ENCODE measurements at places on chromosomes 1 and 21.
A peak's percentile ranks its signal among the peaks of the same experiment; 100 is the strongest.

DNA sequence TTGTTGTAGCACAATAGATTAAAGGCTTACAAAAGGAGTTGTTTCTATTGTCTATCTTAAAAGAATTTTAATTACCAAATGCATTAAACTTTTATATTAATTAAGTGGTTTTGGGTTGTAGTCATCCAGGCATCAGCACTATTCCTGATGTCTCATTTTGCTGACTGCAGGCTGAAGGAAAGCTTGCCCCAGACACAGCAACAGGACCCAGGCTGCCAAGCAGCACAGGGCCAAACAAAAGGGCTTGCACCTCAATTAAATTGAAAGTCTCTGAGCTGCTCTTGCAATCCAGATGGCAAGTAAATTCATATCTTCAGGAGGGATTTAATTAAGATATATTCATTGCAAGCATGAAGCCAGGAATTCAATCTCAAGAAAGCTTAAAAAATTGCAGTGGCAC is 80.7 kb upstream of the CHODL start:
- DNase-seq, result no peak

DNA sequence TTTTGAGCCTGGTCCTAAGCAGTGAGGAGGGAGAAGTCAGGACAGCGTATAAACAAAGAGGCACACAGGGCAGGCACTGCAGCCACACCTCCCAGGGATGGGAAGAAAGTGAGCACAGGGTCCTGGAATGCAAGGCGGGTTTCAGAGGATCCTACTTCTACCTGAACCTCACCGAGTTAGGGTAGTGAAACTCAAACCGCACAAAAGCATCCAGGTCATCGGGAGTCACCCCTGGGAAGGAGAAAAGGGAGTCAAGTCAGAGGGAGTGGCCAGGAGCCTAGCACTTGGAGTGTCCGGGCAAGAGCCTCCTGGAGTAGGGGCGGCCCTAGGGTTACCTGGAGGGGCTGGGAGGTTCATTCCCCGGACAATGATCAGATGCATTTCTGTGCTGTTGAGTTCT is 10.6 kb downstream of the CC2D1B start:
- DNase-seq, result no peak

- DNase-seq, result no peak
Measured at GRCh38 chr1:240912821-240913220, 300.9 kb upstream of the GREM2 start.

DNA sequence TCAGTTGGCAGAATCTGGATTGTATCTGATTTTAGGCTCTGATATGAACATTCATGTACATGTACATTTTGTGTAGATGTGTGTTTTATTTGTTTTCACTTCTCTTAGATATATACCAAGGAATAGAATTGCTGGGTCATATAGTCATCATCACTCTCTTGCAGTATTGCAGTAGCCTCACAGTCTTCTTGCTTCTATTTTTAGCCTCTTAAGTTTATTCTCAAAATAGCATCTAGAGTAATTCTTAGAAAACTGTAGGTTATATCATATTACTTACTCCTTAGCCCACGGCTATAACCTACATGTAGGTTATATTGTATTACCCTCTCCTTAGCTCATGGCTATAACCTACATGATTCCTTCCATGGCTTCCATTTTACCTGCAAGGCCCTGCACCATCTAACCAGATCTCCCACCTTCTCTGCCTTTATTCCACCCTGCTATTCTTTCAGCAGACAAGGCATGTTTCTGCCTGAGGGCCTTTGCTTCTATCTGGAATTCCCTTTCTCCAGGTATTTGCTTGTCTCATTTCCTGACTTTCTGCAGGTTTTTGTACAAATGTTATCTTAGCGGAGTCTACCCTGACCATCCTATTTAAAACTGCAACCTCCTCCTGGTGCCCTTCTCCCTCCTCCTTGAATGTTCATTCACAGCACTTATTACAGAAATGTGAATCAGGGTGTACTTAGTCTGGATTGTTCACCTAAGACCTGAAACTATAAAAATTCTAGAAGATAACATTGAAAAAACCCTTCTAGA is 109.0 kb upstream of the ETV3 start:
- no peak for DNase-seq

DNA sequence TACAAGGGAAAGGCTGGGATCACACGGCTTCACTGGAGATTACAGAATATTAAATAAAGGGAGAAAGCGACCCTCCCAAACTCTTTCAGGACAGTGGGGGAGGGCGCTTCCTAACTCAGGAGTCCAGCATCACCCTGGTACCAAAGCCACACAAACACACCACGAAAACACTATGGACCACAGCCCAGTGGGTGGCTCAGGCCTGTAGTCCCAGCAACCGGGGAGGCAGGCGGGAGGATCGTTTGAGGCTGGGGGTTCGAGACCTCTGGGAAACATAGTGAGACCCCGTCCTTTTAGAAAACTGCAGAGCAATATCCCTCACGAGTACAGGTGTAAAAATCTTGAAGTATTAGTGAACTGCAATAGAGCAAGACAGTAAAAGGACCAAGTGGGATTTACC is 16.0 kb downstream of the TRIM11 start:
- DNase-seq, result peak; percentile 34

- no peak for DNase-seq
Measured at GRCh38 chr21:42317341-42317741, 2.1 kb upstream of the TFF3 start.

- DNase-seq, result no peak
Measured at GRCh38 chr1:200228081-200228480, 181.8 kb downstream of the ZNF281 start.

DNA sequence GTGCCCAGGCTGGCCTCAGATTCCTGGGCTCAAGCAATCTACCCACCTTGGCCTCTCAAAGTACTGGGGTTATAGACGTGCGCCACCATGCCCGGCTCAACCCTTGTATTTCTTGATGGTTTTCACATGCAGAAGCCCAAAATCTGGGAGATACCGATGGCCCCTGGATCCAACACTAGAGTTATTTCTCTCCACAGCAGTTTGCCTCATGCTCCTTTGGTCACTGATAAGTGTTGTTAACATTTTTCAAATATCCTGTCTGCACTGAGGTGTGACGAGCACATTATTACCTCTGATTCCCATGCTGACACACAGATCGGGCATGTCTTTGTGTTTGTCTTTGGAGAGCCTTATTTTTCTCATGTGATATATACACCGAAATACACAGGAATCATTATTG is 107.0 kb downstream of the KIF26B start:
- no peak for DNase-seq

GRCh38 chr1:53450225-53450624 is 9.0 kb upstream of the DMRTB1 start:
- DNase-seq, result no peak

- DNase-seq, result no peak
Measured at GRCh38 chr1:102107441-102107840, 110.7 kb upstream of the OLFM3 start.

DNA sequence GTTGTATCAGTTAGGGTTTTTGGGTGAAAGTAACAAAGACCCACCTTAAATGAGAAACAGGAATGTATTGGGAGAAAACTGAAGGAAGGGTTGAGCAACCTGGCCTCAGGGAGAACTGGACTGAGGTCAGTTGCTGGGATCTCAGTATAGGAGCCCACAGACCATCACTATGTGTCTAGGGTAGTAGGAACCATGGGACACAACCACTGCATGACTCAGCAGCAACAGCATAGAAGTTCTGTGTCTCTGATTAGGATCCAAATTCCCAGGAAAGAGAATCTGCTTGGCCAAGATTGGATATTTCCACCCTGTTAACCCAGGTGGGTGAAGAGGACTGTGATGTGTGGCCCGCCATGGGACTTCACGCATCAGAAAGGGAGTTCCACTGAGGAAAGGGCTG is 102.2 kb upstream of the RAB3GAP2 start:
- DNase-seq, result no peak

DNA sequence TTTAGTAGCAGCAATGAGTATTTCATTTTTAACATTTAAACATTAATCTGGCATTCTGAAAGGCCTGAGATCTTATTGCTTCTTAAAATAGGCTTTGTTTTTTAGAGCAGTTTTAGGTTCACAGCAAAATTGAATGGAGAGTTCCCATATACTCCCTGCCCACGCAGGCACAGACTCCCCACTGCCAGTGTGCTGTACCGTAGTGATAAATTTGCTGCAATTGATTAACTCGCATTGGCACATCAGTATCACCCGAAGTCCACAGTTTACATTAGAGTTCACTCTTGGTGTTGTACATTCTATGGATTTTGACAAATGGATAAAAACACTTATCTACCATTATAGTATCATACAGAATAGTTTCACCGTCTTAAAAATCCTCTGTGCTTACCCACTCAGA is 71.8 kb upstream of the ERRFI1 start:
- no peak for DNase-seq

DNA sequence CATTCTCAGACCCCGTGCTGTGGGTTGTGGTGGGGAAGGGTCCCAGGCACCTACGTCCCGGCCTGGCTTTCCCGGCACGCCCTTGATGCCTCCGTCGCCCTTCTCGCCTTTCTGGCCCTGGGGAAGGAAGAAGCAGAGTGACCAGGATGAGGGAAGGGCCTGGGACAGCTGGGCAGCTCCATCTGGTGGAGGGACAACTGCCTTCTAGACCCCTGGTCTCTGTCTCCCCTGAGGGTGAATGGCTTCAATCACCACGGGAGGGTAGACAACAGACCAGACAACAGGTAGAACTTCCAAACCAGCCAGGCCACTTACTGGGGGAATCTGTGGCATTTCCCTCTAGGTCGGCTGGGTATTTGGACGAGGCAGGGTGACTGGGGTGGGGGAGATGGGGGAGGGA is 11.9 kb downstream of the COL16A1 start:
- no peak for DNase-seq

GRCh38 chr1:206808615-206809014 is 36.3 kb upstream of the IL10 start:
- no peak for DNase-seq
